Left renal pelvis (tissue), 4 donors: ENCODE measurements at places on chromosomes 5 and 9.

- DNase-seq, result no peak
Observed at GRCh38 chr9:81851340-81851739, 76.9 kb upstream of the SPATA31D4 start.

DNA sequence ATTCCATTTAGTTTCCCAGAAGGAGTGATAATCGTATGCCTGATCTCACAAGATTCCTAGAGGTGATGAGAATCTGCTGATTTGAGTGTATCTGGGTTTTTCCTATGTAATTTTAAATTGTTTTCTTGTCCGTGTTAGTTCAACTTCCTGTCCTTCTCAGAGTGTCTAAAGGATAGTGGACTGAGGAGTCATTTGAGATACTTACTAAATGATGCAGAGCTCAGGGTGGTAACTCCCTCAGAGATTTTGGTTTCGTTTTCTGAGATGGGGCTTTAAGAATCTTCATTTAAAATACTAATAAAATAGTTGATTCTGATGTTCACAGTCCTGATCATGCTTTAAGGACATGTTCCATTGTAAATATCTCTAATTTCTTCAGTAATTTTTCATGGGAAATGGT lies 30.3 kb downstream of the MELK start:
- DNase-seq, result no peak

GRCh38 chr5:28249771-28250415 lies 1211.5 kb upstream of the CDH9 start:
- no peak for DNase-seq

GRCh38 chr9:79312686-79313421 lies 258.9 kb upstream of the TLE4 start:
- DNase-seq, result no peak

GRCh38 chr9:129624168-129624759 lies 1.7 kb upstream of the NTMT1 start:
- DNase-seq, result no peak

DNA sequence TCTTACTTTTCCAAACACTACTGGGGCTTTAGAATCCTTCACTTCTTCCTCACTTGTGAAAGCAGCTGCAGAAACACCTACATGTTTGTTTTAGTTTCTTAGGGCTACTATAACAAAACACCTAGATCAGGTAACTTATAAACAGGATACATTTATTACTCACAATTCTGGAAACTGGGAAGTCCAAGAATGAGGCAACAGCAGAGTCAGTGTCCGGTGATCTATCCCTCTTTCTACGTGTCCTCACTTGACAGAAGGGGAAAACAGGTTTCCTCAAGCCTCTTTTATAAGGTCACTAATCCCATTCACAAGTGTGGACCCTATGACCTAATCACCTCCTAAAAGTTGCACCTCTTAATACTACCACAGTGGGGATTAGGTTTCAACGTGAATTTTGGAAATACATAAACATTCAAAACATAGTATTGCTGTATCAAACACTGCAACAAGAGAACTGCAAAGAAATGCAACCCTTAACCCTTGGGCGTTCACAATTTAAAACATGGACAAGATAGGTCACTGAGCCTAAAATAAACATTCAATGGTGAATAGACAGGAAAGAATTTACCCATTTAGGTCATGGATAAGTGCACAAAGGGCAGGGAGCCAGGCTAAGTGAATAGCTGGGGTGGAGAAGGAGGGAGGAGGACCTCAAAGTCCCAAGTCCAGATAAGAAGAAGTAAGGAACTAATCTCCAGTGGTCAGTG lies 104.3 kb downstream of the PIK3R1 start:
- no peak for DNase-seq

GRCh38 chr5:168377525-168377924 lies 86.1 kb downstream of the WWC1 start:
- no peak for DNase-seq

- DNase-seq, result no peak
Observed at GRCh38 chr9:73030370-73031030, 77.6 kb upstream of the ALDH1A1 start.
